Right atrium auricular region (tissue), 2 donors: ENCODE measurements at places on chromosomes 6 and 20. TPM values are rescaled to one million over a fixed set of nuclear protein-coding genes. Genes with fewer than 3 reads are reported as not detected.
A peak's percentile ranks its signal among the peaks of the same experiment; 100 is the strongest.

DNA sequence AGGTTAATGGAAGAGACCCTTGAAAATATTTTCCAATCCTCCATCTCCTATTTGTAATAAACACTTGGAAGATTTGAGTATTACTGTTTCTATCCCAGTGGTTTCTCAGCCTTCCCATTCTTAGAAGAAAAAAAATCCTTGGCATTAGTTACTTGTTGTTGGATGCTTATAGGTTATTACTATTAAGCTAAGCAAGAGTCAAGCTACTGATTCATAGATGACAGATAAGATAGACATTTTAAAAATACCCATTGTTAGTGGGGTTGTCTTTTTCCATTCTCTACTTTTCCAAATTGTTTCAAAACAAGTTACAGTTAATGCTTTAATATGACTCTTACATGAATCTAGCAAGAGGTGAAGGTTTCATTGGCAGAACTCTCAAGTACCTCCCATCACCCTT is 158.5 kb downstream of the HIVEP2 start:
- DNase-seq, result no peak

GRCh38 chr6:108027594-108027993 is 46.9 kb downstream of the OSTM1 start:
- DNase-seq, result no peak

GRCh38 chr6:144283646-144284477 is 1.3 kb upstream of the UTRN start:
- DNase-seq, result no peak

- DNase-seq, result no peak
These were observed 508.9 kb upstream of the JAG1 start for GRCh38 chr20:11182720-11183119.

GRCh38 chr6:12081771-12082170 is 69.7 kb downstream of the HIVEP1 start:
- DNase-seq, result no peak

DNA sequence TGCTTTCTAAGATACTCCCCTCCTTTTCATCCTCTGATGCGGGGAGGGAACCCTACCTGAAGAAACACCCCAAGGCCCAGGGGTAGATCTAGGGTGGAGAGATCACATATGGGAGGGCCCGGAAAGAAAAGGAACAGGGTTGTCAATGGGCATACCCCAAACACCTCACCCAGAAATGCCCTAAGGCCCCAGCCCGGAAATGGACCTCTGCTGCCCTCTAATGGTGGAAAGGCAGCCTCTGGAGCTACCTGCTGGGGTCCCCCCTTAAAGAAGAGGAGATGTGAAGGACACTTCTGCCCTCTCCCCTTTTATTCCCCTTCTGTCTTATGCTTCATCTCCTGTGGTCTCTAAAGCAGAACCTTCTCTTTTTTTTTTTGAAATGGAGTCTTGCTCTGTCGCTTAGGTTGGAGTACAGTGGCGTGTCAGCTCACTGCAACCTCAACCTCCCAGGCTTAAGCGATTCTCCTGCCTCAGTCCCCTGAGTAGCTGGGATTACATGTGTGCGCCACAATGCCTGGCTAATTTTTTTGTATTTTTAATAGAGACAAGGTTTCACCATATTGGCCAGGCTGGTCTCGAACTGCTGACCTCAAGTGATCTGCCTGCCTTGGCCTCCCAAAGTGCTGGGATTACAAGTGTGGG is 458 bp upstream of the ARMC12 start:
- DNase-seq, result peak; percentile 82

GRCh38 chr20:18496042-18496441 is 983 bp downstream of the RBBP9 start:
- DNase-seq, result no peak

DNA sequence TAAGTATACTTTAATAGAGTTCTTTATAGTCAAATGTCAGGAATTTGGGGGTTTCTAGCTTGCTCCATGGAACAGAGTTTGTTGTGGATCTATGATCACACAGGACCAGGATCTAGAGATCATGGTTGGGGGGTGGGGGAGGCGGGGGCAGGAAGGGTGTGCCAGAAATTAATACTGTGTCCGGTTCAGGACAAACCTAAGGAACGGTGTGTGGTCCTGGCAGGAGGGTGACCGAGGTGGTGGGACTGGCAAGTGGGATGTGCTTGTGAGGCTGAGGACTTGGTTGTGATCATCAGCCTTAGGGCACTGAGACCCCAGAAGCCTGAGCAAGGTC is 27.9 kb downstream of the GSTA3 start:
- DNase-seq, result no peak

The TNF gene
- total RNA-seq, result 0.51 TPM
